Hematopoietic multipotent progenitor cell treated with erythropoietin and hydrocortisone succinate and interleukin-3 and kit ligand, for 4 days (in vitro differentiated cells): ENCODE measurements at places on chromosomes 1 and 21.

DNA sequence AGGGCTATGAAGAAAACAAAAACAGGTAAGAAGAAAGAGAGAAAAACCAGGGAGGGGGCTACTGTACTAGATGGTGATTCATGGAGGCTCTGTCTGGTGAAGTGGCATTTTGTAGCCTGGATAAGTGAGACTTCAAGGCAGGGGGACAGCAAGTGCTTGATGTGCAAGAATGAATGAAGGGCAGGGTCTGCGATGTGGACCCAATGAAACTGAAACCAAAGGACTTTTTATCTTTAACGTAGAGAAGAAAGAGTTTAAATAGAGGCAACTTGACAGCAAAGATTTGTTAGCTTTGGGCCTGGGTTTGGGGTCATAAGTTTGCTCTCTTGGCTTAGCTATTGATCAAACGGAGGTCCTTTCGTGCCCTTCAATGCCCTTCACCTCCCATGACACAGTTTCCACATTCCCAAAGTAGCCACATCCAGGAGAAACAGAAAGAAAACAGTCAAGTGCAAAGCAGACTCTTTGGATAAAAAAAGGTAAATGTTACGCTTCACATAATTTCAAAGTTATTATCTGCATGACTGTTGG, 291.0 kb downstream of the GRIK1 start:
- no peak for DNase-seq

- DNase-seq, result no peak
Observed at GRCh38 chr1:11559591-11559970, 80.6 kb downstream of the DISP3 start.

DNA sequence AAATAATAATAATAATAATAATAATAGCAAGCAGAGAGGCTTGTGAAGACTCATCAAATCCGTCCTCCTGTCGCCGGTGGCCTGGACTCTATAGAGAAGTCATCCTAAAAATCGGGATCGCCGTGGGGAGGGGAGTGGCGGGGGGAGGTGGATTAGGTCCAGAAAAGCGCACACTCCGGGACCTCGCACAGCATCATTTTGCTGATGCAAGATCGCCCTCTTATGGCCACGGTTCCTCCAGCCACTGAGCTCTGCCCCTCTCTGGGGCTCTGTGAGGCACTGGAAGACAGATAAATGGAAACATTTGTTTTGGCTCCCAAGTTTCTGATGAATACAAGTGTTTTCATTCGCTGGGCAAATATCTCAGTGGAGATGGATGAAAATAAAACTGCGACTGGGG, 612.0 kb downstream of the MATN1 start:
- DNase-seq, result peak; percentile 66

DNA sequence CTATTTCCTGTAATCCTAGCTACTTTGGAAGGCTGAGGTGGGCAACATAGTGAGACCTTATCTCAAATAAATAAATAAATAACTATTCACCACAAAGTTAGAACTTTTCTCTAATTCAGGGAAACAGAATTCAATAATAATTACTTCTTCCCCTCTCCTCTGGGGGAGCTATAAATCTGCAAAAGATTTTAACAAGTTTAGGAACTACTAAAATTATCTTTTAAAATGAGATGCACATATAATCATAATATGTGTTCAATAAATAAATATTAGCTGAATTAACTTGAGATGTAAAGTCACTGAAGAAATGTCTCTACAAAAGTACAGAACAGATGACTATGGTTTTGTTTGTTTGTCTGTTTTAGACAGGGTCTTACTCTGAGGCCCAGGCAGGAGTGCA, 14.1 kb downstream of the WDR47 start:
- peak; percentile 43 for DNase-seq

DNA sequence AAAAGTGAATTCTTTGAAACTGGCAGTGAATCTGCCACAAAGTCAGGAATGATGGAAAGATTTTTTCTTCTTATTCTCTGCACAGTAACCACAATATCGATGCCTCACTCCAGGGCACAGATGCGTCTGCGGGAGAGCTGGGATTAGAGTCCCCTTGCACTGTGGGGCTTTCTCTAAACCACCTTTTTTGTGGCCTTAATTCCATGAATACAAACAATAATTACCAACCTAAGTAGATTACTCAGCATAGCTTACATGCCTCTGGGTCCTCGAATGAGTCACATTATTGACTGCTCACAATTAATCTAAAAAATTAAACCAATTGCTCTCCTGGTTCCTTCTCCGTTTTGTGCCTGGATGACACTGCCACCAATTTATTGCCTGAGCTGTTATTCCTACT, 125.8 kb downstream of the KAZN start:
- DNase-seq, result no peak

DNA sequence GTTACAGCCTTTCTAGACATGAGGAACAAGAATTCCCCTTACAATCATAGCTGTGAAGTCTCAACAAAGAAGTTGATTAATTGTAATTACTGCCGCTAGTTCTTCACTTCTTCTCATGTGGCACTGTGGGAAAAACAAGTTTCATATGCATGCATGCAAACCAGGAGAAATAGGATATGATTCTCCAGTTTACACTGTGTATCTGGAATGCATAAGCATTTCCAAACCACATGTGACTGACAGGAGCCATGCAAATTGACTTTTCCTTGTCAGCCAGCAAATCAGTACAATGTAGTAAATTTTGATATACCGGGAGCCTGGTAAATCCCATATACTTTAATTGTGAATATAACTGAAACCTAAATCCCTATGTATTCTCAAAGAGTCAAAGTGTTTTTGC, 279.3 kb downstream of the PAPPA2 start:
- no peak for DNase-seq

GRCh38 chr1:206012086-206012859, 9.1 kb upstream of the RAB7B start:
- peak; percentile 98 for DNase-seq

DNA sequence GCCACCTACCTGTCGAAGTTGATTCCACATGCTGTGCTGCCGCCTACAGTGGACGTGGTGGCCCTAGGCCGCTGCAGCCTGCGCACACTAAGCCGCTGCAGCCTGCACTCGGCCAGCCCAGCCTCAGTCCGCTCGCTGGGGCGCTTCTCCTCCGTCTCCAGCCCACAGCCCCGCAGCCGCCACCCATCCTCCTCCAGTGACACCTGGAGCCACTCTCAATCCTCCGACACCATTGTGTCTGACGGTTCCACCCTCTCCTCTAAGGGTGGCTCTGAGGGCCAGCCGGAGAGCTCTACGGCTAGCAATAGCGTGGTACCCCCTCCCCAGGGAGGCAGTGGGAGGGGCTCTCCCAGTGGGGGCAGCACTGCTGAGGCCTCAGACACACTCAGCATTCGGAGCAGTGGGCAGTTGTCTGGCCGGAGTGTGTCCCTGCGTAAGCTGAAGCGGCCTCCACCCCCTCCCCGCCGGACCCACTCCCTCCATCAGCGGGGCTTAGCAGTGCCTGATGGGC, 46.9 kb downstream of the YARS1 start:
- no peak for DNase-seq

- DNase-seq, result no peak
Observed at GRCh38 chr1:77447669-77448068, 165.8 kb downstream of the AK5 start.

GRCh38 chr1:168554603-168555483, 11.0 kb upstream of the XCL2 start:
- DNase-seq, result peak; percentile 21

DNA sequence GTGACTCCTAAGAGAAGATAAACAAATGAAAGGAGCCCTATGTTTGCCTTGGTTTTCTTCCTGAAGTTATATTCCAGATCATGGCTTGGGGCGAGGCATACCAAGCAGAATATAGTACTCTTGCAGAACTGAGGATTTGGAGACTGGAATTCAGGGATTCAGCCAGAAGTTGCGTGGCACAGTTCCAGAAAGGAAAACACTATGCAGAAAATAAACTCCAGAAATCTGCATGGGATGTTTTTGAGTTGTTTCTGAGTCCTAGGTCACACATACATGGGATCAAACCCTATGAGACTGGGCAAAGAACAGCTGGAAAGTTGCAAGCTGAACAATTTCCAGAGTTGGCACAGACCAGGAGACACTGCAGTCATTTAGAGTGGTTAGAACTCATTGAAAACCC, 42.9 kb upstream of the IFFO2 start:
- DNase-seq, result no peak

DNA sequence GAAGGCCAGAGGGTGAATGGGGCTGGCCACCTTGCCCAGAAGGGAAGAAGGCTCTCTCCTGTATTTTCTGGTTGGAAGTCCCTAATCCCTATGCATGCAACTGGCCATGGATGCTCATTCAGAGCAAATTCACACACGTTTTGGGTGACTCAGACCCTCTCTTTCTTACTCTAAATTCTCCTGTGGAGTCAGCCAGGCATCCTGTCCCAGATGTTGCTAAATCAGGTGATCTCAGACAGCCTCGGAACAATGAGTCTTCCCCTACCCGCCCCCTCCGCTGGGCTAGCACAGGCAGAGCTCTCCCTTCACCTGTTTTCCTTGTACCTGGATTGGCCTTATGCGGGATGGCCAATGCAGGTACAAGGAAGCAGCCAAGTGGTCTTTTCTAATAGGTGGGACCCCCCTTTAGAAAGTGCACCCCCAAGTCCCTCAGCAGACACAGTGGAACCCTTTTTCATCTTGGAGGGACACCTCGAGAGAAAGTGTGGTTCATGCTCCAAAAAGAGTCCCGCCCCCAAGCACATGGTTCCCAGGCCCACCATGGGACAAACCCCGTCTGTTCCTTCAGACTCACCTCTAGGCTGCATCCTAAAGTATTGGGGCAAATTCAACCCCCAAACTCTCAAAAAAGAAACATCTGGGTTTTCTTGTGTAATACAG, 8.6 kb downstream of the S100A6 start:
- DNase-seq, result no peak

GRCh38 chr1:44557778-44558177, 116.5 kb downstream of the TMEM53 start:
- no peak for DNase-seq

DNA sequence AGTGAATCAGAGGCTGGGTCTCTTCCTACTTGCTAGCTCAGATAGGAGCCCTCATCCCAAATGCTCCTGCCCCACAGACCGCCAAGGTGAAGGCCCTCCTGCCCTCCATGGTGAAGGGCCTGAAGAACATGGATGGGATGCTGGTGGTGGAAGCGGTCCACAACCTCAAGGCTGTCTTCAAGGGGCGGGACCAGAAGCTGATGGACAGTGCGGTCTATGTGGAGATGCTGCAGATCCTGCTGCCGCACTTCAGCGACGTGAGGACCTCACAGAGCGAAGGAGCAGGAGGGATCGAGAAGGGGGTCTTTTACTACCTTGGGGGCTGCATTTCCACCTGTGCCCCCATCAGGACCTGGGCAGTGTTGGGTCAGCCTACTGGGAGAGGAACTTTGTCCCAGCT, 14.6 kb upstream of the TTC4 start:
- DNase-seq, result no peak
